Ovary (tissue), 10 donors: ENCODE measurements at places on chromosomes 1 and 21. TPM values are rescaled to one million over a fixed set of nuclear protein-coding genes. Genes with fewer than 3 reads are reported as not detected.

The UMODL1 gene
- total RNA-seq, result 0.22 TPM

The SPRR1B gene
- not detected for total RNA-seq

The USH2A gene
- total RNA-seq, result not detected

The NBPF14 gene
- 11.8 TPM for total RNA-seq

The ANGPTL1 gene
- total RNA-seq, result 44.1 TPM

The RBP7 gene
- 6.9 TPM for total RNA-seq

The BNIPL gene
- total RNA-seq, result 0.28 TPM

The NPL gene
- 4.2 TPM for total RNA-seq

The LCE2C gene
- total RNA-seq, result not detected

The ADGRL2 gene
- 59.4 TPM for total RNA-seq

The DNM3 gene
- total RNA-seq, result 5.4 TPM

The HRNR gene
- not detected for total RNA-seq

The DYNLT5 gene
- total RNA-seq, result 0.23 TPM

The CFAP45 gene
- total RNA-seq, result 1.2 TPM

The SPRR2B gene
- total RNA-seq, result not detected

The TMEM81 gene
- total RNA-seq, result 4.2 TPM

The CHIT1 gene
- 1.3 TPM for total RNA-seq

The GRIK1 gene
- 0.31 TPM for total RNA-seq

The MROH7 gene
- total RNA-seq, result 4.6 TPM

The LRRC3 gene
- 3.4 TPM for total RNA-seq

The CFH gene
- total RNA-seq, result 166 TPM

The PTPRC gene
- 6.9 TPM for total RNA-seq

The KRTAP6-2 gene
- total RNA-seq, result not detected

The LCE2B gene
- total RNA-seq, result not detected

The C8A gene
- total RNA-seq, result not detected

The C1orf185 gene
- not detected for total RNA-seq

The ASCL5 gene
- not detected for total RNA-seq

The FNDC5 gene
- 6.4 TPM for total RNA-seq

The CHD5 gene
- 0.28 TPM for total RNA-seq

The COL6A2 gene
- total RNA-seq, result 1,092 TPM

The SLC25A34 gene
- 1.9 TPM for total RNA-seq

The CELA2A gene
- total RNA-seq, result 9.4 TPM

The PLXNA2 gene
- total RNA-seq, result 71.5 TPM

The TACSTD2 gene
- total RNA-seq, result 1.3 TPM

The EVA1C gene
- total RNA-seq, result 156 TPM

The SLC45A1 gene
- total RNA-seq, result 3.7 TPM

The PRELP gene
- total RNA-seq, result 40.9 TPM
